Thoracic aorta (tissue), 2 donors: ENCODE measurements at places on chromosomes 12 and 14. TPM values are rescaled to one million over a fixed set of nuclear protein-coding genes. Genes with fewer than 3 reads are reported as not detected.
A peak's percentile ranks its signal among the peaks of the same experiment; 100 is the strongest.

DNA sequence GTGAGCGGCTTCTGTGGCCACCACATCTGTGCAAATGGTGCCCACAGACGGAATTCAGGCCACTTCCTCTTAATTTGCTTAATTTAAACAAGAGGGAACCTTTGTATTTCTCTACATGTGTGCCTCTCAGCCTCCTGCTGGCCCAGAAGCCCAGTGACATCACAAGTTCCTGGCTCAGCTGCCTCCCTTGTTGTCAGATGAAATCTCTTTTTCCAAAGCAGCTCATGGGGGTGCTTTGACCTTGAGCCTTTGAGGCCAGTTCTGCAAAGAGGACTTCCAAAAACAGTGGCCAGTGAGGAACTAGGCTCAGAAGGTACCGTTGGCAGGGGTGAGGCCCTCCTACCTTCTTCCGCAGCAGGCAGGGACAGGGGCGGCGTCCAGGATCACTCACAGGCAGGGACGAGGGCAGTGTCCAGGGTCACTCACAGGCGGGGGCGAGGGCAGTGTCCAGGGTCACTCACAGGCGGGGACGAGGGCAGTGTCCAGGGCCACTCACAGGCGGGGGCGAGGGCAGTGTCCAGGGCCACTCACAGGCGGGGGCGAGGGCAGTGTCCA, 35.0 kb upstream of the GALNT9 start:
- no peaks in the 10 kb centered on the region for H3K4me1 ChIP-seq
- no peak overlapping the region for H3K4me3 ChIP-seq
- H3K36me3 ChIP-seq: no peaks in the 10 kb centered on the region
- H3K27me3 ChIP-seq: no peaks in the 10 kb centered on the region
- DNase-seq: no peak

DNA sequence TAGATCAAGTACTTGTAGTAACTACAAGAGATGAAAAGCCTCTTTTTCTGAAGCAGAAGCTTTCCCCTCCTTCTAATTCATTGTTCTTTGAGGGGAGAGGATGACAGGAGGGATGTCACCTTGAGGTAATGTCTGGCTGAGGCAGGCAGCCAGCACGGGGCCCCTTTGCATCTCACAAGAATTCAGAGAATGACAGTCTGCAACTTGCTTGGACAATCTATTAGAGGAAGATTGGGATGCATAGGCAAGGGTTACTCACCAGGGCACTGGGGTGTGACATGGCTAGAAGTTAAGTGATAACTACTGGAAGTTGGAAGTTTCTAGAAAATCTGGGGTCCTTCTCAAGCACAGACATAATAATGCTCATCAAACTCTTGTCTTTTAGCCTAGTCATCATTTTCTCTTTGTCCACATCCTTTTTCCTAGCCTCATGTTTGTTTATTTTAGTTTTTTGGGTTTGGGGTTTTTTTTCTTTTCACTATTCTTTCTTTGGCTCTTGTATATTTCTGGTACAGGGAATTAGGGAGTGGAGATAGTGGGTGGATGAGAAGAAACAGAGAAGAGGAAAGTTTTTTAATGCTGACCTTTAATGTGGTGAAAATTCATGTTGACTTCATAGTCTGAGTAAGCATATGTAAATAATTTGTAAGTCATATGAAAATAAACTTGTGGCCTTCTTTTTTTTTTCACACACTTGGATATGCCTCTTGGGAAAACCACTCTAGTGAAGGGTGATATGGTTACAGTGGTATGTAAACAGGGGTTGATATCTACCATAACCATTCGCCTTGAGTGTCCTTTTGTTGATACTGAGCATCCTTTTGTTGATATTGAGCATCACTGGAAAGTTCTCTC, 55.1 kb downstream of the TTLL5 start:
- no peak for DNase-seq
- no peak overlapping the region for H3K4me3 ChIP-seq
- no peak overlapping the region for H3K27ac ChIP-seq
- peaks cover 51% of the 10 kb centered on the region for H3K4me1 ChIP-seq

GRCh38 chr14:36176524-36176923, at the start of gene PTCSC3:
Gene PTCSC3, minus strand, starts transcription at chr14:36176722.
- H3K27ac ChIP-seq: no peak within 1 kb of the TSS
- no peak for DNase-seq
- no peaks in the 10 kb centered on the region for H3K36me3 ChIP-seq
- no peak within 1 kb of the TSS for H3K4me3 ChIP-seq
- no peaks in the 10 kb centered on the region for H3K4me1 ChIP-seq
- no peaks in the 10 kb centered on the region for H3K27me3 ChIP-seq

DNA sequence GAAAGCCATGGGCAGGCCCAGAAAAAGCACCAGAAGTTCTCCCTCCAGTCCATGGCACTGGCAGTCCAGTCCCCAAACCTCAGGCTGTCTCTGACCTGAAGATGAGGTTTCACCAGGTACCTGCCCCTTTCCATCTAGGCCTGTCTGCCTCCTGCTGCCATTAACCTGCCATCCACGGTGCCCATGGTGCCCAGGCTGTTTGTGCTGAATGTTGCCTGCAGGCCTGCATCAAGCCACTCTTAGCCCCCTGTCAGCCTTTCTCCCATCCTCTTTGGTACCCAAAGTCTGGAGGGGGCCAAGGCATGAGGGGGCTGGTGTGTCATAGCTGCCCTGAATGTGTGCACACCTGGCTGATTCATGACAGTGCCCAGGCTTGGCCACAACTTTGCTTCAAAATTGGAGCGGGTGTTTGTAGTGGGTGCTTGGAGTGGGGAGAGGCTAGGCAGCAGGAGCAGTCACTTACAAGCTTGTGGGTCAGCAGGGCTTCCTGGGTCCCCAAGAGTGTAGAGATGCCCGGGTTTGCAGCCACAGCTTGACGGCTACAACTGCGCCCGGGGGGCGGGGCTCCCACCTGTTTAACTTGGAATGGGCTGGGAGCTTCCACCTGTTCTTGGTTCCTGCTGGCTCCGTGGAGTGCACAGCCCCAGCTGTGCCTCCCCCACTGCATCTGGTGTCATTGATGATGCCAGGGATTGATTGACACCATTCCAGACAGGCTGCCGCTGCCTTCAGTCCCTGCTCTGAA, 88.5 kb downstream of the GPHN start:
- H3K27me3 ChIP-seq: no peaks in the 10 kb centered on the region
- H3K4me3 ChIP-seq: no peak overlapping the region
- H3K4me1 ChIP-seq: no peaks in the 10 kb centered on the region
- H3K36me3 ChIP-seq: no peaks in the 10 kb centered on the region

- H3K4me1 ChIP-seq: peaks cover 9% of the 10 kb centered on the region
- H3K27me3 ChIP-seq: no peaks in the 10 kb centered on the region
- DNase-seq: no peak
- H3K4me3 ChIP-seq: no peak overlapping the region
- H3K27ac ChIP-seq: no peak overlapping the region
These were observed 734.8 kb downstream of the MED13L start for GRCh38 chr12:115542656-115543055.

DNA sequence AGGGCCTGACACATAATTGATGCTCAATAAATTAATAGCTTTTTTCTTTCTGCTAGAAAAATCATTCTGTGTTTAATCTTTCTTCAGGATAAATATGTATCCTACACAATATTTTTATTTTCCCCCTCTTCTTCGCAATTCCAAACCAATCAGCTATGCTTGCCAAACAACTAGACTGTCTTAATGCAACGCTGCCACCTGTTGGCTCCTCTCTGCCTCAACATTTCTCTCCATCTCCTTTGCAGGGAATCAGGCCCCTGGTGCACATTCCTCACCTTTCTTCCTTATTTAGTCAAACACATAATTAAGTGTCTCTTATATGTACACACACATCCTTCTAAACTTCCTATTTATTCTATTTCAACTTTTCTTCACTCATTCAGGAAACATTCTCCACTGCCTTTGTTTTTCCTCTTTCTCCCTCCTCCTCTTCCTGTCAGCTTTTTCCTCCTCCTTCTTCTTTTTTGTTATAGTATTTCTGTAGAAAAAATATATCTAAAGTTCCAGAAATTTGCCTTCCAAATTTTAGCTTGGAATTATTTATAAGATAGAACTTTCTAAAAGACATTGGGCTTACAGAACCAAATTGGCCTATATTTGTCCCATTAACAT, 406.0 kb downstream of the PRKD1 start:
- H3K36me3 ChIP-seq: no peaks in the 10 kb centered on the region
- no peak overlapping the region for H3K27ac ChIP-seq
- no peak for DNase-seq
- H3K4me3 ChIP-seq: no peak overlapping the region
- no peaks in the 10 kb centered on the region for H3K27me3 ChIP-seq
- H3K4me1 ChIP-seq: no peaks in the 10 kb centered on the region

DNA sequence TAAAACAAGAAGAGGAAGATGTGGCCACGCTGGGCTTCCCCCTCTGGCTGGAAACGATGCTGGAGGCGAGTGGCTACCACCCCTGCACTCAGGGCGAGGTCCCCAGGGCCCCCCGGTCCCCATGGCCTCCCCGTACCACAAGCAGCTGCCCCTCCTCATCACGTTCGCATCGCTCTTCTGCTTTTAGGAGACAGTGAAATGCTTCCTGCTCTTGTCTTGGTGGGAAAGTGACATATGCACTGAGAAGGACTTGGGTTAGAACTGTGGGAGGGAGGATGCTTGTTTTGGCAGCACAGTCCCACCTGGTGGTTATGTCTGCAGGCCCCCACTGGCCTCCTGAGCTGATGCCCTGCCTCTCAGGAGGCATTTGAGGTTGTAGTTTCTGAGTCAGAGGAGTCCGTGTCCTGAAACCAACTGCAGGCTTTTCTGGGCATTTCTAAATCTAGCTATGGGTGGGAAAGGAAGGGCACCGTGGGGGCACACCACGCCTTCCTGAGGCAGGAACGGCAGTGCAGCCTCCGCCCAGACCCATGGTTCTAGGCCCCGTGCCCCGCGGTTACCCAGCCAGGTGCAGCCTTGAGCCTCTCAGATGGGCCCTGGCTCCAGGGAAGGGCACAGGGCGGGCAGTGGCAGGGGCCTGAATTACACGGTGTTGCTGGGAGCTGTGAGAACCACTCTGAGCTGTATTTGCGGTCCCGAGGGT, 139.3 kb downstream of the ADGRD1 start:
- no peak overlapping the region for H3K27ac ChIP-seq
- H3K4me3 ChIP-seq: no peak overlapping the region
- no peaks in the 10 kb centered on the region for H3K36me3 ChIP-seq
- no peaks in the 10 kb centered on the region for H3K4me1 ChIP-seq
- no peaks in the 10 kb centered on the region for H3K27me3 ChIP-seq

- H3K36me3 ChIP-seq: no peaks in the 10 kb centered on the region
- H3K27ac ChIP-seq: peak overlapping the region; percentile 87
- H3K27me3 ChIP-seq: no peaks in the 10 kb centered on the region
- no peak for DNase-seq
- H3K4me3 ChIP-seq: no peak overlapping the region
- peaks cover 16% of the 10 kb centered on the region for H3K4me1 ChIP-seq
These were observed 242.3 kb downstream of the ANO6 start for GRCh38 chr12:45458238-45458637.

- no peak overlapping the region for H3K4me3 ChIP-seq
- peaks cover 9% of the 10 kb centered on the region for H3K4me1 ChIP-seq
- no peaks in the 10 kb centered on the region for H3K27me3 ChIP-seq
- DNase-seq: no peak
These were observed 24.4 kb downstream of the PITPNM2 start for GRCh38 chr12:123126294-123127181.

DNA sequence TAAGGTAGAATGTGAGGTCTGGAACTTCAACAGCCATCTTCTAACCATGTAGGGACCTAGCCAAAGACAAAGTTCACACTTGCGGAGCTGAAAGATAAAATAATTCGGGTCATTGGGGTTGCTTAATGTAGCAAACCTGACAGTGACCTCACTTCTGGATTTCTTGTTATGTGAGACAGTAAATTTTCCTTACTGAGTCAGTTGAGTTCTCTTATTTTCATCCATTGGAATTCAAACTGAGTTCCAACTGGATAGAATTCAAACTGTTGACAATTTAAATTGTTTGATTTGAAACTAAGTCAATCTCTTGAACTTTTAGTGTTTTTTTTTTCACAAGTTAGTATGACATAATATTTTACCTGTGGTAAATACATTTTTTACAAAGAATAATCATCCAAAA, 406.5 kb downstream of the ADAMTS20 start:
- no peak overlapping the region for H3K27ac ChIP-seq
- H3K4me1 ChIP-seq: no peaks in the 10 kb centered on the region
- no peaks in the 10 kb centered on the region for H3K36me3 ChIP-seq
- no peak overlapping the region for H3K4me3 ChIP-seq
- DNase-seq: no peak

DNA sequence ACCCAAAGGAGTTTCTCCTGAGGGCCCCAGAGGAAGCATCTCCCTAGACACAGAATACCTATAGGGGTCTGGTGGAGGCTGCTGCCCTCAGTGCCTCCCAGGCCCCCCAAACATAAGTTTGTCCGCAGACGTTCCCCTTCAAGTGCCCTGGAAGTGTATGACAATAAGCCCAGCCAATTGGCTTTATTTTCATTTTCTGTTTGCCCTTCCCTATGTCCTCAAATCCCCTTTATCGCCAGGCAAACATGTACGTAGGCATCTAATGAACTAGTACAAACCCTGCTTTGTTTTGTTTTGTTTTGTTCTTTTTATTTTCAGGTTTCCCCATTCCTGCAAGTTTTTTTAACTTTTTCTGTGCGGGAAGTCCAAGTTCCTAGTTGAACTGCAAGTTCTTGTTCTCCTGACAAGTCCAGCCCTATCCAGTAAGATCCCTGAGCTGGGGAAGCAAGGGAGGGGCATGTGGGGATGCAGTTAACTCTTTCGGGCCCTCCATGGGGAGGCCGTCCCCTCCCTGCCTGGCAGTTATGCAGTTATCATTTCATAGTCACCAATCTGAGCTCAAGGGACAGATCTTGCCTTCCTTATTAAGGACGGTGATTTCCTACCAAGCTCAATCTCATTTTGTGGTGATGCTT, 141.9 kb downstream of the KCNA5 start:
- peak overlapping the region; percentile 68 for H3K4me3 ChIP-seq
- no peaks in the 10 kb centered on the region for H3K36me3 ChIP-seq
- peak overlapping the region; percentile 30 for H3K27ac ChIP-seq

DNA sequence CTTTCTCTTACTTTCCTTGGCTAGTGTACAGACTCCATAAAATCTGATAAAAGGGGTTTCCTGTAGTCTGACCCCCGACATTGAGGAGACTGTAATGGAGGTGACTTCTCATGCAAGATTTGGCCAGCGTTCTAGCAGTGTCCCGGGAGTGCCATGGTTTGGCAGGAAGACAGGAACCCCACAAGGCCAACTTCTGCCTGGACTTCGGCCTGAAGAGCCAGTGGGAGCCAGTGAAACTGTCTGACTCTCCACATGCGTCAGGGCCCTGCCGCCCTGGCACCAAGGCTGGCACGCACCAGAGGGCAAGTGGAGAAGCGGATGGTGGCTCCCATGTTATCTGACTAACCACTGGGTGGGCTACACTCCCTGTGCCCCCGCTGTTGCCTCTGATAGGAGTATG, 70.5 kb downstream of the TMEM260 start:
- H3K4me1 ChIP-seq: peaks cover 4% of the 10 kb centered on the region
- DNase-seq: no peak
- no peak overlapping the region for H3K4me3 ChIP-seq
- no peaks in the 10 kb centered on the region for H3K36me3 ChIP-seq

The SLC16A7 gene
- total RNA-seq: 175 TPM

The CRIP1 gene
- 325 TPM for total RNA-seq

The SDS gene
- total RNA-seq: 5.9 TPM

The GLS2 gene
- 0.85 TPM for total RNA-seq

The SERPINA10 gene
- total RNA-seq: not detected

The IL26 gene
- total RNA-seq: not detected

The GPR162 gene
- total RNA-seq: 3.1 TPM

The PIWIL1 gene
- not detected for total RNA-seq
